ENCODE measurements at places on chromosomes 6 and 20.

- DNase-seq, result no peak
These were observed 83.7 kb upstream of the PTCHD4 start for GRCh38 chr6:48194596-48195295.

DNA sequence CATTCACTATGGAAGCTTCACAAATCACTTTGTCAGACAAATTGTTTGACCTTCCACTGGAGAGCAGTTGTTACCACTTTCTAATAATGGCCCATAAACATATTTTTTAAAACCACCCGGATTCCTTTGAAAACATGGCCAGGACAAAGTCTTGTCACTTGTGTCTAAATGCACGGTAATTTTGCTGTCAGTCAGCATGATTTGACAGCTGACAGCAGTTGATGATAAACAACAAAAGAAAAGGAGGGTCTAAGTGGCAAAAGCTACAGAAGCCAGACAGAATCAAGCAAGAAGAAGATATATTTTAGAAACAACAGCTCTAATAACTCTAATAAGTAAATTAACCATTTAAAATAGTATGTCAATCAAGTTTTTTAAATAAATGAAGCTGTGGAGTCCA lies 27.7 kb upstream of the CARMIL1 start:
- no peak for DNase-seq

GRCh38 chr6:52496631-52497030 lies 76.5 kb downstream of the EFHC1 start:
- DNase-seq, result no peak

DNA sequence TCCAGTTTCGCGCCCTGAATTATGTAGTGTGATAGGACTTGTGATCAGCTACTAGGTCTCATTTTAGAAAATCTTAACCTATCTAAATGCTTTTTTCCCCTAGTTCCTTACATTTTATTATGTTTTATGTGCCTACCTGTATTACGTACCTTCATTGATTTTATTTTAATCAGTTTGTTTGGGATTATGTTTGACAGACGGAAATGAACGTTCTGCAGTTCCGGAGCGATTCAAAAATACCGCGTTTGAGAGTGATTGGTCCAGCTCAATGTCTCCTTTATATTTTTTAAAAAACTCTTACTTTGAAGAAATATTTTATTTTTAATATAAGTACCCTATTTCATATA lies 114.3 kb upstream of the BTN3A2 start:
- DNase-seq, result no peak

GRCh38 chr6:157143171-157143889 lies 180.0 kb downstream of the TMEM242 start:
- no peak for DNase-seq

DNA sequence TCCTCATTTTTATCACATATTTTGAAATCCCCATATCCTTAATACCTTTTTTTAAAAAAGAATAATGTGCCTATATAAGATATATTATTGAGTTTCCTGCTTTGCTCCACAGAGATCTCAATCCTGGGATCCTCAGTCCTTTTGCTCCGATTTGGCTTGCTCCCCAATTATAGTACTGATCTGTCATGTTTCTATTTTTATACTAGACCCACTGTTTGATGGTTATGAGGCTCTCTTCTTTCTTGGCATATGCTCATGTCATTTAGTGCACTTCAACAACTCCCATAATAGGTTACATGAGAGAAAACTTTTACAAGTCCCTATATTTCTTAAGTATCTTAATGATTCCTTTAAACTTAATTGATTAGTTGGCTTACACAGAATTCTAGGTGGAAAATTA lies 958.5 kb upstream of the EPHA7 start:
- no peak for DNase-seq

GRCh38 chr6:164106345-164106769 lies 691.8 kb downstream of the QKI start:
- no peak for DNase-seq

- no peak for DNase-seq
These were observed 15.3 kb upstream of the ZBTB9 start for GRCh38 chr6:33438978-33439594.

DNA sequence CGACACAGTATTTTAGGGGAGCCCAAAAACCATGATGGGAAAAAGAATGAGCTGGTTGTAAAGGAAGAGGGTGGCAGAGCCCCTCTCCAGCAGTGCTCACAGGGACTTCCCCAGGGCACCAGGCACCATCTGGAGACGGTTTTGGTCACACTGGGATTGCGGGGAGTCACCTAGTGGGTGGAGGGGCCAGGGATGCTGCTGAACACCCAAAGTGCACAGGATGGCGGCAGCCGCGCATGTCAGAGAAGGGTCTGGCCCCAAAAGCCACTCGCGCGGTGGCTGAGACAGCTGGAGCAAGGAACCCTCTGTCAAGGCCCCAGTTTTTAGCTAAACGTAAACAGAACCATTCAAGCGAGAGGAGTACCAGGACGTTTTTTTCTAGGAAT lies 10.8 kb downstream of the CTSZ start:
- no peak for DNase-seq

DNA sequence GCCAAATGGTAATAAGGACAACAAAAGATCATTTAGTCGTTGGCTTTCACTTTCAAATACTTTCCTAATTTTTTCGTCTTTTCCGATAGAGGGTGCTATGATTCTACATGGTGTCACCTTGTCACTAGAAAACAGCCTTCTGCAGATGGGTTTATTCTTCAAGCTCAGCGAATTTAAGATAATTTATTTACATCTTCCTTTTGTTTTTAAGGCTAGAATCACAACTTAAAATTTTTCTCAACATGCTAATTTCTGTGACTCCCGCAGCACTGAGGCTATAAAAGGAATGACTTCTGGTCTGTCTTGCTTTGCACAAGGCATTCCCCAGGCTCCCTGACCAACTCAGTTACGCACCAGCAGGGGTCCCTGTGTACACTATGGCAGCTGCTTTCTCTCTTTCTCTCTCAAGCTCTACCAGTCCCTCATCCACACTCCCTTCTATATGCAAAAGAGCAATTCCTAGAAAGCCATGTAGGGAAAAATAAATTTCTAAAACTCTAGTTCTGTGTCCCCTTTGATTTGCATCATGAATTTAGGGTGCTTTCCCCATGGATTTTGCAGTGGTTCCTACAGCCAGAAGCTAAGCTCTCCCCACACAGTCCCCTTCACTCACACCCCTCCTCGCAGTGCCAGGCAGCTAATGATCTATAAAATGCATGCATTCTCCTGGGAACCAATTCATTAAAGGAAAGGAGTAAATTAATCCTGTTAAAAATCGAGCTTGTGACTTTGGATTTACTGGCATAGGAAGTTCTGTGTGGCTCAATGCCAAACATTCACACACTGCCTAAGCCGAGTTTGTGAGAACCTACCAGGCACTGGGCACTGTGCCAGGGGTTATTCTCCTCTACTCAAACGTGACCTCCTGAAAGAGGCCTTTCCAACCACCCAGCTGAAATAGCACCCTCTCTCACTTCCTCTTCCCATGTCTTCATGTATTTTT lies 74.5 kb downstream of the DCDC2 start:
- DNase-seq, result peak; percentile 72

- DNase-seq, result no peak
These were observed 32.8 kb downstream of the KIAA1755 start for GRCh38 chr20:38227420-38228360.

DNA sequence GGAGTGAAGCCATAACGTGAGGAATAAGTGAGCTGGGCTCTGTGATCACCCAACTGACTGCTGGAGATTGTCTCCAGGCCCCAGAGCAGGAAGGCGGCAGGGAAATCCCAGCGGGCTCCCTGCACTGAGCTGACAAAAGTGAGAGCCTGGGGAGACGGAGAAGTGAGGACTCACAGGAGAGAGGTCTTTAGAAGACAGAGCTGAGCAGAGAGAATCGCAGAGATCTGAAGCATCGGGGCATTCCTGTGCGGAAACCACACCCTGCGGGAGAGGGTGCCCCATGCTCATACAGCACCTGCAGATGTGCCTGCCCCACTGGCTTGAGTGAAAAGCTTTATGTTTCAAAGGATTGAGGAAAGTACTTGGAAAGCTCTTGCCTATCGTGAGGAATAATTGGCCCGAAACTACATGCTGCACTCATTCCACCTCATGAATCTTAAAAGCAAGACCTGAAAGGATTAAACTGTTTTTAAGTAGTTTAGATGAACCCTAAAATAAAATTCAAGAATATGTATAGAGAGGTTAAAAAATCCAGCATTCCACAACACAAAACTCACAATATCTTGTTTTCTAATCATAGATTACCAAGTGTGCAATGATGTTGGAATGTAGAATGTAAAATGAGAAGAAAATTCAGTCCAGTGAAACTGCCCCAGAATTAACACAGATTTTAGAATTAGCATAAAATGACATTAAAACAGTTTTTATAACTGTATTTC lies 17.7 kb upstream of the THBS2 start:
- DNase-seq, result no peak

DNA sequence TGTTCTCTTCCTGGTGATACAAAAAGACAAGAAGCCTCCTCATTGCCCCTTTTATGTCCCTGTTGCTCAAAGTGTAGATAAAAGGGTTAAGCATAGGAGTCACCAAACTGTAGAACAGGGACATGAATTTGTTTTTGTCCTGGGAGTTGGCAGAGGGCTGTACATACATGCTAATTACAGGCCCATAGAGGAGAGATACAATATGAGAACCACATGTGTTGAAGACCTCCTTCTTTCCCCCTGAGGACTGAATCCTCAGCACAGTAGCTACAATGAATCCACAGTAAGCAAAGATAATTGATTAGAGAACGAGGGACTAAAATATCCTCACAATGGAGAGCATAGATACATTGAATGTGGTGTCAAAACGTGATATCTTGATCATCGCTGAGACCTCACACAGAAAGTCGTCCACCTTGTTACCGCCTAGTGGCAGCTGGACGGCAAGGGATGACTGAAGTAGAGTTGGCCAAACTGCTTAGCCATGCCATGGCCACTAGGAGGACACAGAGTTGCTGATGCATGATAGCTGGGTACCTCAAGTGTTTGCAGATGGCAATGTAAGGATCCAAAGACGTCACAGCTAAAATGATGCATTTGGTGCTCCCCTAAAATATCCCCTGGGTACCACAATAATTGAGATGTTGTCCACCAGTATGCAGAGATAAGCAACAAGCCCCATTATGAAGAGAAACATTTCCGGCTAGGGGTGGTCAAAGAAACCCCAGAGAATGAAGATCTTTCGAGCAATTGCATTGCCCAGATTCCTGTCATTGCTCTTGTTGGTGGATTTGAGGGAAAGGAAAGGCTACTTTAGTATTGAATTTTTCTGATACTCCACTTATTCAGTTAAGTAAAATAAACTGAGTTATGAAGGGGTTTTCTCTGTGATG lies 15.0 kb downstream of the OR2B3 start:
- DNase-seq, result no peak

DNA sequence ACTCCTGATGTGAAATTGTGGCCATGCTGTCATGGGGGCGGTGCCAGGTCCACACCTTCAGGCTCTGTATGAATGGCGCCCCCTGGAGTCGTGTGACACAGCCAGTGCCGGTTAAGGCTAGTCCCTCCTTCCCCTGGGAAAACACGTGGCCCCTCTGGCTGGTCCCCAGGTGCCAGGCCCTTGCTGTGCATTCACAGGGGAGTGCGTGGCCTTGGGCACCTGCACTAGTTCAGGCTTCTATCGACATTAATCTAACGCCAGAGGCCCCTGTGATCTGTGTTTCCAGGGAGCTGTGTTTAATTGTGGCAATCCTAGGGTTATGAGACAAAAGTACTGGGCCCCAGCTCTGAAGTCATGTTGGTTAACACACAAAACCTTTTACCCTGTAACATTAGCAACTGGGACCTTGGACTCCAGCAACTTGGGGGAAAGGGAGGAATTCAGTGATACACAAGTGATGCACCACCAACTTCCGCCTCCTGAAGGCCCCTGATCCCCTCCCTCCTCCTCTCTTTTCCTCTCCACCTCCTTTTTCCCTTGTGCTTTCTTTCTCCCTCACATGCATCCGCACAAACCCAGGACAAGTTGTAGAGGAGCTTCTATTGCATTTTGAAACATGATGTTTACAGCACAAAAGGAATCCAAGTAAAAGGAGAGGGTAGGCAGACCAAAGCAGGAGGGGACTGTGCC lies 74.0 kb downstream of the SSR1 start:
- DNase-seq, result peak; percentile 22

DNA sequence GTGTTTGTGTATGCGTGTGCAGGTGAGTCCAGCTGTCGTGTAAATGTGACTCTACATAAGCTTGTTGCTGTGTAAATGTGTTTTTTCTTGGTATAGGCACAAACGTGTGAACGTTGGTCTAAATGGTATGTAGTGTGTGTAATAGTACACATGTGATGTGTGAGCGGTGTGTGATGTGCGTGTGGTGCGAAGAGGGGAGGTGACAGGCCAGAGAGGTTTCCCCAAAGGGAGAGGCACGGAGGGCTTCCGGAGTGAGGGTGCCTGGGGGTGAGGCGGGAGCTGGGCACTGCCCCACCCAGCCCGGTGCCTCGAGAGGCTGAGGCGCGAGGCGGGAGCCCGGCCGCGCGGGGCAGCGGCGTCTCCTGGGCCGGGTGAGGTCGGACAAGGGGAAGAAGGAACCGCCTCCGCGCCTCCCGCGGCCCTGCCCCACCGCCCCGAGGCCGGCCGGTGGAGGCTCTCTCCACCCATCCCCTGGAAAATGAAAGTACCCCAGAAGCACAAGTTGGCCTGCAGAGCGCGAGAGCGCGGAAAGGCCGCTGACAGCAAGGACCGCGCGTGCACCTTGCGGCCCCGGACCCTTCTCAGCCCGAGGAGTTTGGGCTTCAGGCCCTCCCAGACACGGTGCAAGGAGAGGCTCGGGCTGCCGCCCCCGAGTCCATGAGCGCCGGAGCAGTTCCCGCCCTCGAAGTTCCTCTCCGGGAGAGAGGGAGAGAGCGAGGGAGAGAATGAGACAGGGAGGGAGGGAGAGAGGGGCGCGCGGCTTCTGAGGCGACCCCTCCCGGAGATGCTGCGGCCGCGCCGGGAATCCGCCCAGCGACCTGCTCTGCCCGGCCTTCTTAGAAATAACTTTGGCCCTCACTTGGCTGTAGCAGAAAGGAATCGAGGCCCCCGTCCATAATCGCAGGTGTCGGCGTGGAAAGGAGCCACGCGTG lies 43.2 kb upstream of the OSTM1 start:
- no peak for DNase-seq

- no peak for DNase-seq
These were observed 94.6 kb downstream of the FOXA2 start for GRCh38 chr20:22489626-22490286.

- no peak for DNase-seq
These were observed 42.6 kb upstream of the SUPT3H start for GRCh38 chr6:45420083-45420908.

GRCh38 chr20:62275219-62275618 lies 27.6 kb upstream of the ADRM1 start:
- no peak for DNase-seq

GRCh38 chr20:61886721-61887595 lies 178.7 kb downstream of the TAF4 start:
- no peak for DNase-seq

DNA sequence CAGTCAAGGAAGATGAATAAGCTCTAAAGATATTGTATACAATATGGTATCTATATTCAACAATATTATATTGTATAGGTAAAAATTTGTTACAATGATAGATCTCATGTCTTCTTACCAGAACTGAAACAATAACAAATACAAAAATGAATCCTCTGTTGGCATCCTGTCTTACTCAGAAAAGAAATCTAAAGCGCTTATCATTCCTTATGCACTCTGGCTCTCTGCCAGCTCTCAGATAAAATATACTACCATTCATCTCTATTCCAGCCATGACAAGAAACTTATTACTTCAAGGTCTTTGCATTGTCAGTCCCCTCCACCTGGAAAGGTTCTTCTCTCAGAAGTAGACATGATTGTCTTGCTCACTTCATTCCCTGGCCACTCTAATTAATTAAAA lies 138.6 kb downstream of the THEMIS start:
- DNase-seq, result no peak

- DNase-seq, result no peak
These were observed 1.7 kb upstream of the FAM50B start for GRCh38 chr6:3847521-3847920.

GRCh38 chr6:11637266-11637665 lies 99.7 kb downstream of the TMEM170B start:
- no peak for DNase-seq
